Mesenchymal stem cell (in vitro differentiated cells and primary cell): ENCODE measurements at places on chromosomes 1 and 21.

- H3K27ac ChIP-seq: no peak overlapping the region
- no peak overlapping the region for H3K4me3 ChIP-seq
- peaks cover 5% of the 10 kb centered on the region for H3K4me1 ChIP-seq
- no peak for DNase-seq
- H3K27me3 ChIP-seq: no peaks in the 10 kb centered on the region
- H3K36me3 ChIP-seq: peaks cover 13% of the 10 kb centered on the region
Observed at GRCh38 chr1:111647736-111648135, 28.1 kb downstream of the RAP1A start.

DNA sequence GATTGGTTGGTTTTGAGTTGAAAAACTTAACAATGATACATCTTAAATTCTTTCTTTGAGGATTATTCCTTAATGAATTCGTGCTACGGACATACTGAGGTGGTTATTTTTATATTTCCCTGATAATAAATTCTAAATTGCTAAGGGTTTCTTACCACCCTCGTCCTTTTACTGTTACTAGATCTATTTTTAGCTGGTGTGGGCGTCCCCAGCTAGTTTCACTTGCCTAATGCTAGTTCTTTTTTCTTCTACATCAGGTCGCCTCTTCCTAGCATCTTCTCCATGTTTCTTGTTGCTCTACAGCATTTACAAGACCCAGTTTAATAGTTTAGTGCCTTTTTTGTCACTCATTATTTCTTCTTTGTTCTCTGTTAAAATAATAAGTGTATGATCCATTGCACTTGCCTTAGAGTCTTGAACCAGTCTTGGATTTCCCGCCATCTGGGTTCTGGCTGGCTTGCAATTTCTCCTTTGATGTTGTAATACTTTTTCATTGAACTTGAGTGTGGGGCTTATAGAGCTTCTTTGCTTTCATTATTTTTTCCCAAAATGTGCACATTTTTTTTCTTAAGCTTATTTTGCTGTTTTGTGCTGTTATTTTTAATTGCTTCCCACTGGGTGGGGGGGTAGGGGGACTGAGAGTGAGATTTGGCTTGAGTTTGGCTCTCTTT lies 677 bp upstream of the HSD11B1 start:
- no peak overlapping the region for H3K27ac ChIP-seq
- H3K4me1 ChIP-seq: no peaks in the 10 kb centered on the region
- no peaks in the 10 kb centered on the region for H3K36me3 ChIP-seq
- H3K27me3 ChIP-seq: no peaks in the 10 kb centered on the region
- DNase-seq: no peak

- no peaks in the 10 kb centered on the region for H3K27me3 ChIP-seq
- no peaks in the 10 kb centered on the region for H3K4me1 ChIP-seq
- peak overlapping the region; percentile 1 for H3K4me3 ChIP-seq
- H3K27ac ChIP-seq: no peak overlapping the region
- no peak for DNase-seq
- no peaks in the 10 kb centered on the region for H3K36me3 ChIP-seq
Observed at GRCh38 chr21:43358940-43359822, 67.8 kb downstream of the SIK1 start.

- no peak overlapping the region for H3K4me3 ChIP-seq
- H3K27me3 ChIP-seq: peaks cover 54% of the 10 kb centered on the region
- H3K36me3 ChIP-seq: no peaks in the 10 kb centered on the region
- DNase-seq: no peak
- peaks cover 6% of the 10 kb centered on the region for H3K4me1 ChIP-seq
Observed at GRCh38 chr1:25110485-25110884, 121.8 kb downstream of the SYF2 start.

DNA sequence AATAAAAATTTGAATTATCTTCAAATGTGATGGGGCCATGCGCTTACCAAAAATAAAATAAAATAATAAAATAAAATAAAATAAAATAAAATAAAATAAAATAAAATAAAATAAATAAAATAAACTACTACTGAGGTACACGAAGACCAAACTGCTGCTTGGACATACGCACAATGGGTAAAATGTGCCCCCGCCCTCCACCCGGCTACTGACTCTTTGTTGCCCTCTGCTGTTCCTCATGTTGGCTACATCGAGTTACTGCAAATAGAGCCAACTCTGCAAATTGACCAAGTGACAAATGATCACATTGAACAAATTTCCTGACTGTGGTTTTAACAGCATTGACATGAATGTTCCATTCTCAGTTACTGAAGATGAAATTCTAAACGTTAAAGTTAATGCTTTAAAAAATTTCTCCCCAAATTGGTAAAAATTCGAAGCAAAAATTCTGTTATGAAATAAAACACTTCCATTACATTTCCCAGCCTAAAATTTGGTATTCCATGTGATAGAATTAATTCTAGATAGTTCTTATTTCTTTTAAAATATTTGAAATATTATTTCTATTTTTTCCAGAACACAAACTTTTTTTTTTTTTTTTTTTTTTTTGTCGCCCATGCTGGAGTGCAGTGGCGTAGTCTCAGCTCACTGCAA lies 18.8 kb upstream of the MAP1LC3C start:
- no peaks in the 10 kb centered on the region for H3K36me3 ChIP-seq
- H3K27ac ChIP-seq: no peak overlapping the region
- H3K4me3 ChIP-seq: no peak overlapping the region
- no peaks in the 10 kb centered on the region for H3K4me1 ChIP-seq
- peak; percentile 24 for DNase-seq

DNA sequence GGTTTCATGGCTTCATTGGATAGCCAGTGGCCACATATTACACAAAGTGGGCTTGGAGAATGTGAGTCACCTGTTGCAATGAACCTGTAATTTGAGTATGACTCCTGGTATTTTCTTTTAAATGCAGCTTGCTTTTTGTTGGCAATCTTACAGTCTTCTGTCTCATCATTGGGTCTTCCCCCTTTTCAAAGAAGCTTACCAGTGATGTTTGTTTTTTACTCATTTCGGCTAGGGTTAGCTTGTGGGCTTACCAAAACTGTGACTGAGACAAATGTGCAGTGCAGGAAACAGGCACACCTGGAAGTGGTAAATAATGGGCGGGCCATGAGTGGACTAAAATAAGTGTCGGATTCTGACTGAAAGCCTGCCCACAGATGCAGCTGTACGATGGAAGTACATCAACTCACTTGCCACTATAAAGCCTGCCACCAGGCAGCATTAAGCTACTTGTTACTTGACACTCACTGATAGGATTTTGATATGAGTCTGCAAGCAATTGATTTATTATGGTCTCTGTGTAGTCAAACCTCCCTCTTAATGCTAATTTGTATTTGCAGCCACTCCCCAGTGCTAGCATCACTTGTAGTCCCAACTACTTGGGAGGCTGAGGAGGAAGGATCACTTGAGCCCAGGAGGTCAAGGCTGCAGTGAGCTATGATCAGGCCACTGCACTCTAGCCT lies 4.2 kb downstream of the HHAT start:
- H3K27ac ChIP-seq: no peak overlapping the region
- H3K4me3 ChIP-seq: no peak overlapping the region
- no peaks in the 10 kb centered on the region for H3K36me3 ChIP-seq
- H3K4me1 ChIP-seq: peaks cover 5% of the 10 kb centered on the region

DNA sequence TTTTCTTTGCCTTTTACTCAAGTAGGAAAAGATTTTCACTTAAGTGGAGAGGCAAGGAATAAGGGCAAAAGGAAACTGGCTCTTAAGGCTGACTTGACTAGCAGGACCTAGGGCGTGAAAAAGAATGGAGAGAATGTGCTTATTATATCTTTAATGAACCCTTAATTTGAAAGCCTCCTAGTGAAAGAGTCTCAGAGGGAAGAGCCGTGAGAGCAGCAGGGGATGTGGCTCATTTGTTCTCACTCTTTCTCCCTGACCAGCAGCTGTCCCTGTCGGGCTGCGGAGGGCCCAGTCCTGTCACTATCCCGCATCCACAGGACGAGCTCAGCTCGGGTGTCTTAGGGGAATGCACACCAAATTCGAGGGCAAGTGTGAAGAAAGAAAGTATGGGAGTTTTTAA lies 180.1 kb downstream of the EDEM3 start:
- no peaks in the 10 kb centered on the region for H3K4me1 ChIP-seq
- H3K4me3 ChIP-seq: no peak overlapping the region
- no peak for DNase-seq
- no peak overlapping the region for H3K27ac ChIP-seq
- H3K36me3 ChIP-seq: no peaks in the 10 kb centered on the region

GRCh38 chr1:31531177-31531999 lies 44.9 kb upstream of the TINAGL1 start:
- no peak overlapping the region for H3K4me3 ChIP-seq
- peaks cover 5% of the 10 kb centered on the region for H3K27me3 ChIP-seq
- DNase-seq: peak; percentile 81
- H3K4me1 ChIP-seq: no peaks in the 10 kb centered on the region
- no peaks in the 10 kb centered on the region for H3K36me3 ChIP-seq

GRCh38 chr21:28311411-28312190 lies 681.1 kb downstream of the LTN1 start:
- H3K4me3 ChIP-seq: no peak overlapping the region
- no peak for DNase-seq
- peak overlapping the region; percentile 41 for H3K27ac ChIP-seq

- H3K27ac ChIP-seq: no peak overlapping the region
- no peaks in the 10 kb centered on the region for H3K36me3 ChIP-seq
- peak; percentile 71 for DNase-seq
- peaks cover 9% of the 10 kb centered on the region for H3K4me1 ChIP-seq
- no peaks in the 10 kb centered on the region for H3K27me3 ChIP-seq
- H3K4me3 ChIP-seq: no peak overlapping the region
Observed at GRCh38 chr1:228989992-228990827, 254.9 kb downstream of the RHOU start.

DNA sequence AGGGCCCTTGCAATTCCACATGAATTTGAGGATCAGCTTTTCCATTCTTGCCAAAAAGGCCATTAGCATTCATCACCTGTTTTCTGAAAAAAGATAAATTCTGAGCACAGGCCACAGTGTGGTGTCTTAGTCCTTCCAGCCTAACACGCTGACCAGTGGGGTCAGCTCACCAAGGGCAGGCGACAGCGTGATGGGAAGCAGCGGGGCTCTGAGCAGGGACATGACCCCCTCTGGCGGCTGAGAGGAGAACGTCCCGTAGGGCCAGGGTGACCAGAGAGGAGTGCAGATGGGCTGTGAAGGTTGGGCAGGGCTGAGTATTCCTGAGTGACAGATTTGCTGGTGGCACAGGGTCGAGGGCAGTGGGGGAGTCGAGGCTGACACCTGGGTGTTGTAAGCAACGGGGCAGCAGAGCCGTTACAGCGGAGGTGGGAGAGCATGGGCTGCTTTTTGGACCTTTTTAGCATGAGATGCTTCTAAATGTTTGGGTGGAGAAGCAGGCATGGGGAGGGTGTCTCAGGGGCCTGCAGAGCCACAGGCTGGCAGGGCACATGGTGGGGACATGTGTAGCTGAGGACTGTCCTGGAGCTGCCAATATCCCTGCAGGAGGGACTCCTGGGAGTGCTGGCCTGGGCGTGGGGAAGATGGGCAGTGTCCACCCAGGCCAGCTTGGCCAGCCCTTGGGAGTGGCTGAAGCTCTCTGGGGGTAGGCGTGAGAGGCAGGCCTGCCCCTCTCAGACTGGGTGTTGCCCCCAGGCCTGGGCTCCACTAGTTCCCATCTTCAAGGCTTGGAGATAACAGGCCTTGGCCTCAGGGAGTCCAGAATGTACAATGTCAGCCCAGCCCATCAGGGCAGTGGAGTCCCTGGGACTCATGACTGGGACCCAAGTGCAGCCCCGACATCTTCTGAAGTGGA lies 8.6 kb upstream of the CALML6 start:
- H3K27me3 ChIP-seq: no peaks in the 10 kb centered on the region
- peaks cover 25% of the 10 kb centered on the region for H3K4me1 ChIP-seq
- no peak overlapping the region for H3K4me3 ChIP-seq
- H3K36me3 ChIP-seq: peaks cover 8% of the 10 kb centered on the region

DNA sequence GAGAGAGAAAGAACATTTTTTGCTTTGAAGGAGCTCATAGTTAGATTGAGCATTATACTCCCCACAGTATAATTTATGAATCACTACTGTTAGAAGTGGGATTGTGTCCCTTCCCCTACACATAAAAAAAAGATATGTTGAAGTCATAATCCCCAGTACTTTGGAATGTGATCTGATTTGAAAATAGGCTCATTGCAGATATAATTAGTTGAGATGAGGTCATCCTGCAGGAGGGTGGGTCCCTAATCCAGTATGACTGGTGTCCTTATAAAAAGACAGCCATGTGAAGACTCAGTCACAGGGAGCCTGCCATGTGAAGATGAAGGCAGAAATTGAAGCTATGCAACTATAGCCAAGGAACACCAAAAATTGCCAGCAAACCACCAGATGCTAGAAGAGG lies 76.4 kb downstream of the TGFB2 start:
- DNase-seq: no peak
- H3K27ac ChIP-seq: no peak overlapping the region
- H3K4me1 ChIP-seq: peaks cover 2% of the 10 kb centered on the region
- H3K27me3 ChIP-seq: no peaks in the 10 kb centered on the region
- H3K4me3 ChIP-seq: no peak overlapping the region
- H3K36me3 ChIP-seq: no peaks in the 10 kb centered on the region

DNA sequence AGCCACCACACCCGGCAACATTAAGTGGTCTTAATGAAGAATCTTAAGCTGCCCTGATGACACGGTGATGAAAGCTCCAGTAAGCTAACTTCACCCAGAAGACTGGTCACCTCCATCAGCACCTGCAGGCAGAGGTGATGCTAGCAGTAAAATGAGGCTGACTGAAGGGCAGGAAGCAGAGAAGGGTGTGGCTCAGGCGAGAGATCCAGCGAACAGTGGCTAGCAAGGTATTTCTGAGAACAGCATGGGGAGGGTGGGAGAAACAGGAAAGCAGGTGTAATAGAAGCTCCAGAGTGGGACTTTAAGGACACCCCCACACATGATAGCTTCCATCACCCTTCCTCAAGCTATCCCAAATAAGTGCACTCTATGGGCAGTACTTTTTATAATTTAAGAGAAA lies 15.9 kb upstream of the DISP1 start:
- no peaks in the 10 kb centered on the region for H3K36me3 ChIP-seq
- no peak overlapping the region for H3K27ac ChIP-seq
- H3K4me1 ChIP-seq: peaks cover 3% of the 10 kb centered on the region
- no peak for DNase-seq
- no peaks in the 10 kb centered on the region for H3K27me3 ChIP-seq

DNA sequence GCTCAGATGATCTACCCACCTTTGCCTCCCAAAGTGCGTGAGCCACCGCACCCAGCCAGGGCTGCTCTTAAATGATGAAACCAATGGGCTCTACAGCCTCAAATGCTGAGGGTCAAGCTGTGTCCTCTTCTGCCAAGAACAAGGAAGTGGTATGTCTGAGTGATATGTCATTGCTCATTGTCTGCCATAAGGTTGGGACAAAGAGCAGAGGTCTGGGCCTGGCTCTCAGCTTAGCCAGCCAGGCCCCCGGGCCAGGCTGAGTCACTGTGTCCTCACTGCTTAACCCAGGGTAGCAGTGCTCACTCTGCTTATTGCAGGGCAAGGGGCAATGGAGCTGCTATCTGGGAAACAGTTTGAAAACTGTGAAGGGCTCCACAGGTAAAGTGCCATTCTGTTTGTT lies 8.3 kb upstream of the ETS2 start:
- H3K4me1 ChIP-seq: peaks cover 34% of the 10 kb centered on the region
- H3K4me3 ChIP-seq: no peak overlapping the region
- no peaks in the 10 kb centered on the region for H3K36me3 ChIP-seq
- peak; percentile 69 for DNase-seq
- H3K27me3 ChIP-seq: no peaks in the 10 kb centered on the region
- H3K27ac ChIP-seq: no peak overlapping the region
